Thymus (tissue), 14 donors: ENCODE measurements at places on chromosomes 13 and 19. TPM values are rescaled to one million over a fixed set of nuclear protein-coding genes. Genes with fewer than 3 reads are reported as not detected.
A peak's percentile ranks its signal among the peaks of the same experiment; 100 is the strongest.

- no peak for DNase-seq
Observed at GRCh38 chr19:30209617-30210600, 162.3 kb upstream of the ZNF536 start.

DNAJC3 gene
- total RNA-seq = 16.1 TPM

- DNase-seq = peak; percentile 75
Observed at GRCh38 chr19:38869836-38870607, 8.1 kb downstream of the RINL start.

ZNF546 gene
- total RNA-seq = 4.3 TPM

DNA sequence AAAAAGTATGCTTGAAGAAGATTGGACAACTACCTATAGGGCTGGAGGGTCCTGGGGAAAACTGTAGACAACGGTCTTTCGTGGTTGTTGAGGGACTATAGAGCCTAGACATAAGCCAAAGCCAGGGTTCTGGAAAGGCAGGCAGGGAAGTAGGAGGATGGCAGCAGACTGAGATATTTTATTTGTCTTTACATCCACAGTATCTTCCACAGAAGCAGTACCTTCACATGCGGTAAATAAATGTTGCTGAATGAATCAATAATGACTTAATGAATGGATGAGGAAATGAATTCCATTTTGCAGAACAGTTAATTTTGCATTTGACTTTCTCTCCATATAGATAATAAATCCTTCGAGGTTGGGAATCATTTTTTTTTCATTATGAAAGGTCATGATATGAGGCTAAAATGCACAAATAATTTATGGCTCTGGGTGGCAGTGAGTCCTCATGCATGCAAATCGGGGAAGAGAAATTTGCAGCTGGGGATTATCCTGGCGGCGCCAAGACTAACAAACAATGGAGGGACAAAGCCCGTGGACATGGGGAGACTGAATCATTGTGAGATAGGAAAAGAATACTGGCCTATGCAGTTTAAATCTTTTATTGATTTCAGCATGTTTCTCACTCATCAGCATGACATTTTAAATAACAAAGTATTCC is 102.0 kb downstream of the ERCC5 start:
- no peak for DNase-seq

FUT6 gene
- under 0.01 TPM for total RNA-seq

- DNase-seq = no peak
Observed at GRCh38 chr19:48551437-48552302, at the start of gene SULT2B1. Gene SULT2B1 (plus strand): TSS chr19:48552172. CDS start chr19:48552253, 81 bp downstream.

GRCh38 chr13:113798200-113798811 is 39.3 kb downstream of the TMEM255B start:
- DNase-seq = no peak

DNA sequence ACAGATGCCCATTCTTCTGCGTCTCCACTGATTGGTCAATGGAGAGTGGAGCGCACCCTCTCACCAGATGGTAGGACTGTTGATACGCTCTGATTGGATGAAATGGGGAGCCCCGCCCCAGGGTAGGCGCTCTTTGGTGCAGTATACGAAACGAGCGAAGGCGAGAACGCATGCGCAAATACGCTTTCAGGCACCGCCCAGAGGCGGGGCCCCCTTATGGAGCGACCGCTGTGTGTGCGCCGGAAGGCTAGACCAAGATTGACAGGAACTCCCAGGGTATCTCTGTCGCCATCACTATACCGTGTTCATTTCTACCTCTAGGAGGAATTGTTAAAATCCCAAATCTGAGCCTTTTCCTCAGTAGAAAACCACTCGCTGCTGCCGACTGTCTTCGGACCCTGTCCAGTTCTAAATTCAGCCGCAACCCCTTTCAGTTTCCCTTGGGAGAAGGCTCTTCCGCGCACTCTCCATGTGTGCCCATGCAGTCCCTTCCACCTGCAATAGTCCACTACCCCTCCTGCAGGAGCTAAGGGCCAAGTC is 720 bp upstream of the HNRNPL start:
- DNase-seq = peak; percentile 100

- peak; percentile 58 for DNase-seq
Observed at GRCh38 chr13:23799945-23800344, 89.3 kb downstream of the MIPEP start.

TEX26 gene
- total RNA-seq = not detected

RAB3A gene
- total RNA-seq = 0.52 TPM

ADAMTS10 gene
- total RNA-seq = 19.6 TPM

DNA sequence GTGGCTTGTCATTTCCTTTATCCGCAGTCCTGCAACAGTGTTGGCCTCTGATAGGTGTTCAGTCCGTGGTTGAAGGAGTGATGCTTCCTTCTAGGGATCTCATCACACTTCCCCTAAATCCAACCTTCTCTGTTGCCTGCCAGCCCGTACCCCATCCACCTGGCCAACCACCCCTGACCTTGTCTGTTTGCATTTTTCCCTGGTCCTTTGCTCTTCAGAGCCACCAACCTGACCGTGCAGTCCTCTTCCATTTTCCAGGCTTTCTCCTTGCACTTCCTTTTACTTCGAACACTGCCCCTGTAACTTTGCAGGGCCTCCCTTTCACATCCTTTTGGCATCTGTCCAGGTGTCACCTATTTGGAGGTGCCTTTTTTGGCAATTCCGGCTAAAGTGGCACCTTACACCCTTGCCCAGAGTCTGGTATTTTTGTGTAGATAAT is 696 bp downstream of the ZNF460 start:
- DNase-seq = no peak

GRCh38 chr13:90950160-90950559 is 397.3 kb upstream of the MIR17HG start:
- DNase-seq = no peak

DNA sequence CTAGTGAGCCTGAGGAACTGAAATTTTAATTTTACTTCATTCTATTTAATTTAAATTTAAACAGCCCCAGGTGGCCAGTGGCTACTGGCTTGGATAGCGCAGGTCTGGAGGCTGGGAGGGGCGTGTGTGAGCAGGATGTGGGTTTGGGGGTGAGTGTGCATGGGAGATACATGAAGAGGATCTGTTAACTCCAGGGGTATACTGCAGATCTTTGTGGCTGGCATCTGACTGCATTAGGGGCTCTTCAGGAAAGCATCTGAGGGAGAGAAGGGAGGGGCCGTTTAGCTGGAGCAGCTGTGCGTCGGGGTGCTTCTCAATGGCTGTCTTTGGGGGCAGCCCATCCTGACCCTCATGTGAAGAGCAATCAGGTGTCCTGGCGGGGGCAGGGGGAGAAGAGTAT is 6.8 kb downstream of the SHANK1 start:
- peak; percentile 23 for DNase-seq

DNA sequence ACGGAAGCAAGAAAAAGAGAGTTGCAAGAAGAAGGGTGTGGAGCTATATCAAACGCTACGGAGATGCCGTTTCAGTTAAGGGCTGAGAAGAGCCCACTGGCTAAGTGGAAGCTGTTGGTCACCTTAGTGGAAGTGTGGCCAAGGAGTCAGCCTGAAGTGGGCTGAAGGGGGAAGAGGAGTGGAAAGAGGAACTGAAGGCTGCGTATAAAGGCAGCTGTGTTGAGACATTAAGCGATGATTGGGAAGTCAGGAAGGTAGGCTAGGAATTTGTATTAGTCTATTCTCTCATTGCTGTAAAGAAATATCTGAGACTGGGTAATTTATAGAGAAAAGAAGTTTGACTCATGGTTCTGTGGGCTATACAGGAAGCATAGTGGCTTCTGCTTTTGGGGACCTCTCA is 14.1 kb upstream of the FRY start:
- no peak for DNase-seq

TINCR gene
- 0.19 TPM for total RNA-seq

CYP2A7 gene
- not detected for total RNA-seq

AMH gene
- 0.61 TPM for total RNA-seq
